ENCODE measurements at places on chromosomes 5 and 9.

GRCh38 chr9:107631788-107632187 lies 142.2 kb upstream of the KLF4 start:
- no peak for DNase-seq

DNA sequence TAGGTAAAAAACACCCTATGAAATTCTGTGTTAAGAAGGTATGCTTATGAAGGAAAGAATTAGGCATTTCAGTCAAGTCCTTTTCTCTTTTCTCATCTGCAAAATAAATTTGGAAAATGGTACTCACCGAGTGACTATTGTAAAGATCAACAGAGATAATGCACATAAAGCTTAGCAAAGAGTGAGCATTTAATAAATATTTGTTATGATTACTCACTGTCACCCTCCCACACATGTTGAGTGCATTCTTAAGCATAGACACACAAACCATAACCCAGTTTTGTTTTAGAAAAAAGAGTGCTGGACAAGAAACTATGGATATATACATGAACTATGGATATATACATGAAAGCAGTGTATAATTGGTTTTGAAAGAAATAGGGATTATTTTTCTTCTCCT lies 54.7 kb upstream of the PRLR start:
- no peak for DNase-seq

- DNase-seq = no peak
Measured at GRCh38 chr5:118793091-118793490, 195.3 kb downstream of the DTWD2 start.

GRCh38 chr9:127423476-127423933 lies 677 bp upstream of the ZNF79 start:
- DNase-seq = no peak

- no peak for DNase-seq
Measured at GRCh38 chr5:61279725-61280124, 52.3 kb upstream of the ZSWIM6 start.

GRCh38 chr5:61575581-61575980 lies 243.5 kb downstream of the ZSWIM6 start:
- DNase-seq = no peak

DNA sequence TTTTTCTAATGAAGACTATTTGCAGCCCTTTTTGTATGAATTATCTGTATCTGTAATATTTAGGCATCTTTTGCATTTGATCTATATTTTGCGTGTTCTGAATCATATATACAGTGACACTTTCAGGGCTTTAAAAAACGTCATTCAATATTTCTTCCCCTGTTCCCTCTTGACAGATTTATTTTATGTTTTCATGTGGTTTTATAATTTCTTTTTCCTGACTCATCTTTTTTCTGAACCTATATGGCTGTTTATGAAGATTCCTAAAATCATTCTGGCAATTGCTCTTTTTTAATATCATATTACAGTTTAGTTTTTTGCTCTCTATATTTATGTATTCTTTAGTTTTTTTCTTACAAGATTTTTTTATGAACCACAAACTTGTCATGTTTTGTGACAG lies 67.6 kb downstream of the SMARCA2 start:
- DNase-seq = no peak

DNA sequence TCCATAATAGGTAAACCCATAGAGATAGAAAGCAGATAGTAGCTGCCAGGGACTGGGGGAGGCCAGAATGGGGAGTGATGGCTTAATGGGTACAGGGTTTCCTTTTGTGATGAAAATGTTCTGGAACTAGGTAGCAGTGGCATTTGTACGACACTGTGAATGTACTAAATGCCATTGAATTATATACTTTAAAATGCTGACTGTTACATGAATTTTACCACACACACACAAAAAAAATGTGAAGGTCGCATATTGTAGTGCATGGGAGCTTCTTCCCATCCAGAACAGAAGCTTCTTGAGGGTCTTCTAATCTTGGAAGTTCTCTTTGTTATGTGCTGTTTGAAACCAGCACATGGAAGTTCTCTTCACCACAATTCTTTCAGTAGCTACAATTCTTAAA lies 19.9 kb upstream of the ANP32B start:
- DNase-seq = no peak

- no peak for DNase-seq
Measured at GRCh38 chr5:119318256-119318894, 37.4 kb upstream of the TNFAIP8 start.

DNA sequence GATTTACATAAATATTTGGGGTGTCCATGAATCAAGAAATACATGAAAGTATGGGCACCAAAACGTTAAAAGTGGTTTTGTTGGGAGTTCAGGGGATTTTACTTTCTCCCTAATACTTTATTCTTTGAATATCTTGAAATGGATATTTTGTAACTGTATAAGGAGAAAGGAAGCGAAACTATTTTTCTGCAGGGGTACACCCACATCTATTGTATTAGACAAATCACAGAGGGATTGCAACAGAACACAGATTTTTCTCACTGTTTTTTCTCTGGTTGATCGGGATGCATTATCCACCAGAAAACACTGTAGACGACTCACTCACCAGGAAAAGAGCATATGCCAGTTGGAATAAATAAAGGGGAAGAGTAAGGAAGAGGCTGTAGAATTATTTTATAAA lies 1.2 kb upstream of the RABGAP1 start:
- DNase-seq = no peak

GRCh38 chr9:72119853-72120252 lies 29.4 kb upstream of the GDA start:
- DNase-seq = no peak

- DNase-seq = no peak
Measured at GRCh38 chr9:119836036-119836435, 466.8 kb upstream of the BRINP1 start.

GRCh38 chr9:107738789-107739188 lies 249.2 kb upstream of the KLF4 start:
- no peak for DNase-seq

GRCh38 chr5:143016777-143017516 lies 246.8 kb downstream of the ARHGAP26 start:
- DNase-seq = no peak
